ENCODE measurements at places on chromosomes 6 and 20.

DNA sequence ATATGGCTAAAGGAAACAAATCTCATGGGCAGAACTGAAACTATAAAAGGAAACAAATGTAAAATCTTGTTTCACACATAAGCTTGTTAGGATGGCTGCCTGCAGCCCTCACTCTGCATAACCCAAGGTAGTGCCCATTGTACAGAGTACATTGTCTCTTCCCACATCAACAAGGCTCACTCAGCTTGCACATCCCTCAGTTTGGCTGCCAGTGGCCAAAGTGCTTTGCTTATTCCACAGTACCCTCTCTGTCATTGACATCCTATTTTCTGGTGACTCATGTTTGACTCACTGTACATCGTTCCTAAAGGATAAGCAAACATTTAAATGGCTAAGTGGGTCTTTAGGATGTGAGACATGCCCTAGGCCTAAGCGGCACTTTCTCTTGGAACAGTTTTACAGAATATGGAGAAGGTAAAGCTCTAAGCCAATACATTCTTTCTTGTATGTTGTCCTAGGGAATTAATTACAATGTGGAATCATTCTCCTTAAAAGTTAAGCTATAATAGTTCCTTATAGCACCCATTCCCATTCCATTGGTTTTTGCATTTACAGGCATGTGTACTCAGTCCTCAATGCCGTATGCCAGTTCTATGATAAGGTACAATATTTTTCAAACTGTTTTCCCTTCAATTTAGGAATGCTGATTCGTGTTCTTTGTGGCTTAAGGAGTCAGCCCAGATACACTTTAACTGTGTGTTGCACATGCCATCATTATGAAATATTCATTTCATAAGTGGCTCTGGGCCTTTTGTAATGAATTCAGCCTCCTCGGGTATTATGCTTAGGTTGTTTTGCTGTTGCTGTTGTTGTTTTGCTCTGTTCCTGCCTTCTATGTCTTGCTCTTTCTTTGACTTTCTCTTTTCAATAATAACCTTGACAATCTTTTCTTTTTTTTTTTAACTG, 5.5 kb downstream of the ANKEF1 start:
- DNase-seq: peak; percentile 40

GRCh38 chr6:111782192-111782809, 91.0 kb downstream of the FYN start:
- no peak for DNase-seq

GRCh38 chr20:15069355-15069754, 731.9 kb upstream of the FLRT3 start:
- DNase-seq: no peak

GRCh38 chr20:14117768-14118167, 122.5 kb downstream of the MACROD2 start:
- no peak for DNase-seq

DNA sequence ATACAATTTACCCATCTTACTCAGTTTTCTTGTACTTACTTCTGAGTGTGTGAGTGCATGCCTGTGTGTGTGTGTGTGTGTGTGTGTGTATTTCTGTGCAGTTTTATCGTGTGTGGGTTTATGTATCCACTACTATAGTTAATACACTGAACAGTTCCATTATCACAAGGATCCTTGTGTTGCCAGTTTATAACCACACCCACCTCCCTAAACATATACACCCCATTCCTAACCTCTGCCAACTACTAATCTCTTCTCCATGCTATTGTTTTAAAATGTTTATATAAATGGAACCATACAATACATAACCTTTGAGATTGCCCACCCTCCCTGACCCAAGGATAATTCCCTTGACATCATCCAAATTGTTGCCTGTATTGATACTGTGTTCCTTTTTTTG, 18.7 kb downstream of the POFUT1 start:
- DNase-seq: no peak

DNA sequence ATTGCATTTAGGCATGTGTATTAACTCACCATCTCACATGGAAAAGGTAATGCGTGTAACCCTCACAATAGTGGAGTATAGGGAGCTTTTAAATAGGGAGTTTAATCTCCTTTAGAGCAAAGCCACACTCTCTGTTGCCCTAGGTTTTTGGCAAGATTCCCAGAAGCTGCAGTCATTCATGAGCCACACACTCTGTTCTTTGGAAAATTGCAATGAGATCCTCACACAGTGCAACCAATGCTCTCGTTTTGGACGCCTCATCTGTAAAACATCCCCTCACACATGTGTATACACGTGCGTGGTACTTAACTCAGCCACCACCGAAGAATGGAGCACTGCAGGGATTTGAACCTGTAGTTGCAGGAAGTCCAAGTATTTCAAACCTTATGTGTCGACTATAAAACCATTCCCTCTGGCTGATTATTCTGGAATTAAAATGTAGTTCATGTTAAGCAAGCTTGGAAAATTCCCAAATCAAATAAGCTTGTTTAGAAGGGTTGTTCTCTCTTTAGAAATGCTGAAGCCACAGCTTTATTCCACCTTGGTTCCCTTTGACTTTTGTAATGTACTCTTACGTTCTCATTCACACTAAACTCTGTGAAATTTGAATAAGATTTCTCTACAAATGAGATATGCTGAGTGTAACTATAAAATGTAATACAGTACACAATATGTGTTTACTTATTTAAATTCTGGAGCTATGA, 489.8 kb upstream of the MANEA start:
- DNase-seq: peak; percentile 4

DNA sequence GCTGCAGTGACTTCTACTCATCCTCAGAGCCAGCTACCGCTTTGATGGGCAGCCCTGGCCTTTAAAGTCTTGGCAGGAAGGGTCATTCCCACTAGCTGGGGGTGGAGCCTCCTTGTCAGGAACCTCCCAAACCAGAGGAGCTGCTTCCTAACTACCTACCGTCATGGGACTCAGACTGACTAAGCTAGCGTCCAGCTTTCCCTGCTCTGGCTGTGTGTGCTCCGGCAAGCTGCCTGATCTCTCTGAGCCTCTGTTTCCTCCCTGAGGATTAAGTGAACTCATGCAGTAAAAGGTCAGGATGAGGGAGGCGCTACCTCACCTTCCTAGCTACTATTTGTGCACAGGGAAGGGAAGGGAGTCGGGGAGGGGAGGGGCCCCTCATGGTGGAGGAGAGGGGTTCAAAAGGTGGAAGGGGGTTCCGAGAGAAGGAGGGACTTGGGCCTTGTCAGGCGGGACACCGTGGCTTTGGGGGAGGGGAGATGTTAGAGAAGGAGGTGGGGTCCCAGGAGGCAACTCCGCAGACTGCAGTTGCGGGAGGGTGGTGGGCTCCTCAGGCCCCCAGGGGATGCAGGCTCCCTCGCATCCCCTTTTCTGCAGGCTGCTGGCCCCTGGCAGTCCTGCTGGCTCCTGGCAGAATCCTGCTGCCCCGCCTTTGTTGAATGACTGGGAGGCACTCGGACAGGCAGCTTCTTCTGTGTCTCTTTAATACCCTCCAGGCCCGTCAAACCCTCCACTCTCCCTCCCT, 9.8 kb downstream of the DUSP15 start:
- no peak for DNase-seq

GRCh38 chr20:37896932-37897548, 5.9 kb upstream of the VSTM2L start:
- DNase-seq: no peak

DNA sequence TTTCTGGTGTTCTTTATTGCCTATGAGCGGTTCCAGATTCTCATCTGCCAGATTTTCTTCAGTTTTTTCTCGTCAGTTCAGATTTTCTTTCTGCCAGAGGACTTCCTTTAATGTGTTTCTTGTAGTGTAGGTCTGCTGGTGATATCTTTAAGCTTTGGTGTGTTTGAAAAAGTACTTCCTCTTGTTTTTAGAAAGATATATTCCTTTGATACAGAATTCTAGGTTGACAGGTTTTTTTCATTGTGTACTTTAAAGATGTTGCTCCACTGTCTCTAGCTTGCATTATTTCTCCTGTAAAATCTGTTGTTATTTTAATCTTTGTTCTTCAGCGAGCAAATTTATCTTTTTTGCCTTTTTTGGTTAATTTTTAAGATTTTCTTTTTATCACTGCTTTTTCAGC, 36.9 kb downstream of the ASXL1 start:
- no peak for DNase-seq

DNA sequence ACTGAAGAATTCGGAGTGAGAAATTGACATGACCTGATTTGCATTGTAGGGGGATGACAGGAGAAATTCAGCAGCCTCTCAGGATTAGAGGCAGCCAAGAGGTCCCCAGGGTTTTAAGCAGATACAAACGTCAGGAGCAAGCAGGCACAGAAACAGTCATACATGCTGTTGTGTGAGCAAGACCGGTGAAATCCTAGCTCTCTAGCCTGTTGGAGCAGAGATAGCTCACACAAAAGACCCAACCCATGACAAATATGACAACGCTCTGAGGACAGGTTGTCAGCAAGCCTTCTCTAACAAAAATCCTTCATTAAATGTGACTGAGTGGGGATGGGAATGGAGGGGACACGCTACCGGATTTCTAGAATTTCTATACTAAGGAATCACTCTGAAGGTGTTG, 23.0 kb upstream of the AKAP12 start:
- DNase-seq: no peak

GRCh38 chr6:5282191-5282623, 20.9 kb downstream of the FARS2 start:
- no peak for DNase-seq

DNA sequence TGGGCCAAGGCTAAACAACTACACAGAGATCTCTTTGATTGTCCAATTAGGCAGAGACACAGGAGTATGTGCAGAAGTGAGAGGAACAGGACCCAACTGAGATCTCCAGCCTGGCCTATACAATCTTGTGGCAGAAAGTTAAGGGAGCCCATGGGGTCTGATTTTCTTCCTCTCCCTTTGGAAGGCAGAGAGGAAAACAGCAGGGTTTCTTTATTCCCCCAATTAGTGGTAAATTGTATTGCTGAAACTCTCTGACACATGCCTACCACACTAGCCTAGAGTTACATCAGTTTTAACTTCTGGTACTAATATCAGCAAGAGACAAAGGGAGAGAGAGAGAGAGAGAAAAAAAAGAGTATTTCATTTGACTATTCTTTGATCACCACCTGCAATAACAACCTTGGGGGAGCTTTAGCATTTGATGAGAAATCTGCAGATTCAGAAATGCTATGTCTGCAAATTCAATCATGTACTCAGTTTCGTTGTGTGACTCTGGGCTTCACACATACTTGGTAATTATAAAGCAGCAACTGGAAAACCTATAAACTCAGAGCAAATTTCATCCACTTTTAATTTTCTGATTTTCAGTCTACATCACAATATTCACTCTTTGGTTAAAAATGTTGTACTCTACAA, 260.3 kb upstream of the SPTLC3 start:
- no peak for DNase-seq

GRCh38 chr6:11804135-11804534, 25.5 kb upstream of the ADTRP start:
- no peak for DNase-seq

GRCh38 chr6:3388786-3389185, 68.1 kb downstream of the SLC22A23 start:
- DNase-seq: no peak

- DNase-seq: no peak
Observed at GRCh38 chr6:79717989-79718388, 86.9 kb downstream of the SH3BGRL2 start.

DNA sequence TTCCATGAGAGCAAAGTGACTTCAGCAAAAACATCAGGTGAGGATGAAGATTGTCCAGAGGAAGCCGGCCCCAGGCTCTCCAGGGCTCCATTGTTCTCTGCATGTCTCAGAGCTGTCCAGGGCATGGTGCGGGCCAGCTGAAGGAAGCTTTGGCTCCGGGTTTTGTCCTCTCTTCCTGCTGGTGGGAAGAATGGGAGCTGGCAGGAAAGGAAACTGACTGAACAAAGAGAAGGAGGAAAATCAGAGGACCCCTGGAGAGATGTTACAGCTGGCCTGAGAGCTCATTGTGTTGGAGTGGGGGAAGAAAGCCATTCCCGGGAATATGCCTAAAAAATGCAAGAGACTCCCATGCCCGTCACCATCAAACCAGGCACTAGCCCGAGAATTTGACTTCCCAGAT, 27.1 kb downstream of the PRND start:
- no peak for DNase-seq
